ENCODE measurements at places on chromosomes 16 and 17.

- no peak for DNase-seq
These were observed 62.3 kb downstream of the ELAC2 start for GRCh38 chr17:12955521-12955920.

- no peak for DNase-seq
These were observed 168.4 kb upstream of the TBX2 start for GRCh38 chr17:61230972-61231820.

DNA sequence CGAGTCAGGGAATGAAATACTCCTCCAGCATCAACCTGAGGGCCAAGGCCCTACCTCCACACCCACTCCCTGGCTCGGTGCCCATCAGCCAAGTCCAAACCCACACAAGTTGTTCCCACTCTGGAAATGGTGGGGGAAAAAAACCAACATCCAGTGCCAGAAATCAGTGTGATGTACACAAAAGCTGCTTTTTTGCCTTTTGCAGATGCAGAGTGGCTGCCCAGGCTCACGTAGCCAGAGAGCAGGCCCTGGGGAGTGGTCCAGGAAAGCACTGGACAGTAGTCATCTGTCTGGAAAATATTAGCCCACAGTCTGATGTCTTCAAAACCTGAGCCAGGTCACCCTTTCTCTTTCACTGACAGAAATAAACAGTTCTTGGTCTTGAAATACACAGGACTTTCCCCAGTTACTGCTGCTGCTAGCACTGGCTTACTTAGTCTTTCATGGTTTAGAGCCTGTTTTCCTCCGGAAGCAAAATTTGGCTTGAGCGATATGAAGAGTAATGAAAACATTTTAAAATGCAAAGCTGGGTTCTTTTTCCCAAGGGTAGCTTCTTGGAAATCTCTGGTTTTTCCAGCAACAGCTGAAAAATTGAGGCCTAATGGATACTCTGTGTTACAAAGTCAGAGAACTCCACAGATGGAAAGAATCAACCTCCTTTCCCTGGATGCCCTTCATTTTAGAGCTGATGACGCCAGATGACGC is 18.2 kb upstream of the NOS2 start:
- no peak for DNase-seq

- no peak for DNase-seq
These were observed 14.3 kb downstream of the PIK3R5 start for GRCh38 chr17:8951206-8951605.

- no peak for DNase-seq
These were observed 2.3 kb upstream of the COL1A1 start for GRCh38 chr17:50203604-50204345.

GRCh38 chr17:42290577-42290976 is 2.3 kb downstream of the STAT5A start:
- DNase-seq, result no peak

- DNase-seq, result no peak
These were observed 45.5 kb downstream of the RBFOX1 start for GRCh38 chr16:7378024-7378695.

DNA sequence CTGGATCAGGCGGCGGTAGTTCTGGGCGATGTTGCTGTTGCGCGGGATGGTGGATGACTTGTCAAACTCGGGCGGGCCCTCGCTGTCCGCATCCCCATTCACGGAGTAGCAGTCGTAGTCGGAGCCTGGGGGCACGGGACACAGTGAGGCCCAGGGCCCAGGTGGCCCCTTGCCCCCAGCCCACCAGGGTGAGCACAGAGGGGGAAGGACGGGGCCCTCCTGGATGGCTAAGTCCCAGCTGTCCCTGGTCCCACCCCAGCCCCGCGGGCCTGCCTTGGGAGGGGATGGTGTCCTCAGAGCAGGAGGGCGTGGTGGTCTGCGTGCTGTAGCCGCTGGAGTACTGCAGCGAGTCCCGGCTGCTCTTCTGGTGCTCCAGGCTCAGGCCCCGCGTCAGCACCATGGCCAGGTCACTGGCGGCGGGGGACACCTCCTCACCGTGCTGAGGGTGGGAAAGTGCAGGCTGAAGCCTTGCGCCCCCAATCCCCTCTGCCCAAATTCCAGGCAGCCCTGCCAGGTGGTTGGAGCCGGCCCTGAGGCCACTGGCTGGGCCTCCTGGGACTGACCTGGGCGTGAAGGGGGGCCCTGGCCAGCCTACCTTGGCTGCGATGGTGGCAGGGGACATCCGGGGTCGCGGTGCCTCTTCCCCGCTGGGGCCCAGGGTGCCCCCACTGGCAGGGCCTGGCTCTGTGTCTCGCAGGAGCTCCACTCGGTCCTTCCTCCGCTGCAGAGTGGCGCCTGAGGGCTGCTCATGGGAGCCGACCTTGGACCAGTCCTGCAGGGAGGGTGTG is 18.2 kb downstream of the IL34 start:
- DNase-seq, result no peak

- no peak for DNase-seq
These were observed 28.7 kb downstream of the MPRIP start for GRCh38 chr17:17070931-17071330.

- peak; percentile 36 for DNase-seq
These were observed 90.6 kb upstream of the CDH5 start for GRCh38 chr16:66275775-66276428.

DNA sequence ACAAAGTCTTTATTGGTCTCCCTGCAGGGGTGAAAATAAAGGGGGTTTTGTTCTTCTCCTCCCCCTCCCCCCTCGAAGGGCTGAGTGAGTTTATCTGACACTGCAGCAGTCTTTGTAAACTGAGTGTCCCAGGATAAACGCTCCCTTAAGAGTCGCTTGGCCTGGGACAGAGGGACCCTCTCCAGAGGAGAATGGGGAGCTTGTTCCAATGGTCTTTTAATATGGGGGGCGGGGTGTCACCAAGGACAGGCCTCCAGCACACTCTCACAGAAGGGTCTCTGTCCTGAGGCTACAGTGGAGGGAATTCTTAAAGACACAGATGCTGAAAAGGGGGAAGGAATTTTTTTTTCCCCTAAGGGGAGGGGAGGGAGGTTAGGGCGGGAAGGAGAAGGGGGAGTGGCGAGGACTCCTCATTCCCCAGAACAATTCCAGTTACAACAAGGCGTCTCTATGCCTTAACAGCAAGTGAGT is 455.5 kb downstream of the SOX9 start:
- no peak for DNase-seq

GRCh38 chr16:6573577-6573976 is 759.1 kb upstream of the RBFOX1 start:
- no peak for DNase-seq

GRCh38 chr17:77771998-77772397 is 186.5 kb upstream of the TNRC6C start:
- DNase-seq, result no peak

DNA sequence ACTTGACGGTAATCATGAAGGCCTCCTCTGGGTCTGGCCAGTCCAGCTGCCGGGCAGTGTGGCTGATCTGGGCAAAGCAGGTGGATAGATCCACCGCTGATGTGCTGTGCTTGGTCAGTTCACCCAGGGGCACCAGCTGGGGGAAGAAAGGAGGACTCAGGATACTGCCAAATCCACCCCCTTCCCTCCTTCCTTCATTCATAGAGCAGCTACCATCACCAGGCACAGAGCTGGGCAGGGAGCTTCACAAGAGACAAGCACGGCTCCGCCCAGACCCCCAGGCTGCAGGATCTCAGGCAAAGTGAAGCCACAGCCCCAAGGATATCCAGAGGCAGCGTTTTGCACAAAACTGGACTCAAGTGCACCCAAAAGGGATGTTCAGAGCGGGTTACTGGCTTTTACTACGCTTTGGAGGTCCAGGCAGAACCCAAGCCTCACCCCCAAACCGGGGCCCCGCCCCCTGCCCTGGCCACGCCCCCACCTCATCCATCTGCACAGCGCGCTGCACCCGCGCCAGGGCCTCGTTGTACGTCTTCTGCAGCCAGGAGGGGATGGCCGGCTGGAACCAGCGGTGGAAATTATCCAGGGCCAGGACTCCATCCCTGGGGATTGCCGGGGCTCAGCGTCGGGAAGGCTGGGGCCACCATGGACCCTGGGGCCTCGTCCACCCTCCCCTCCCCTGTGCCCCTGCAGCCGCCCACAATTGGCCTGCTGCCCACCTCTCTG is 9.1 kb downstream of the UNC13D start:
- no peak for DNase-seq

- DNase-seq, result no peak
These were observed 2.2 kb downstream of the TOB1 start for GRCh38 chr17:50863931-50864330.

- DNase-seq, result no peak
These were observed 112.1 kb downstream of the IRX5 start for GRCh38 chr16:55042556-55043432.

GRCh38 chr17:51245535-51245934 is 14.3 kb downstream of the MBTD1 start:
- DNase-seq, result no peak

- no peak for DNase-seq
These were observed 2.4 kb downstream of the TMEM101 start for GRCh38 chr17:44012391-44012790.

- no peak for DNase-seq
These were observed 3.7 kb upstream of the SRCIN1 start for GRCh38 chr17:38609280-38610031.

- DNase-seq, result no peak
These were observed 18.3 kb upstream of the GNA13 start for GRCh38 chr17:65074778-65075250.

GRCh38 chr16:53518550-53519416 is 15.8 kb upstream of the AKTIP start:
- no peak for DNase-seq

DNA sequence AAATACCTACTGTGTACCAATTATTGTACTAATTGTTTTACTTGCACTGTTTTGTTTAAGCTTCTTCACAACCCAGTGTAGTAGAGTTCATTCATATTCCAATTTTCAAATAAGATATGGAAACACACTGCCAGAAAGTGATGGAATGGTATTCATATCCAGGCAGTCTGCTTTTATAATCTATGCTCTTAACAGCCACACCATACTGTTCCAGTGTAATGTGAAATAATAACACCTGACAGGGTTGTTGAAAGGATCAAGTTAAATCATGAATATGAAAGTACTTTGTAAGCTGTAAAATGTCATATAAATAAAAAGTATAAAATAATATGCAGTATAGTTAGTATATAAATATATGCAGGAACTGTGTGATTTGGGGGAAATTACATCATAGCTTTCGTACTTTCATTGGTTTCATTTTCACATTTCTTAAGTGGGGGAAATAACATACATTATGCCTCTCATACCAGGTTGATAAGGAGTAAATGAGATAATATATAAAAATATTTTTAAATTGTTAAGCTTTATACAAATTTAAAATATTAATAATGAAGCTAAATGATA is 230.8 kb downstream of the TANC2 start:
- DNase-seq, result no peak

DNA sequence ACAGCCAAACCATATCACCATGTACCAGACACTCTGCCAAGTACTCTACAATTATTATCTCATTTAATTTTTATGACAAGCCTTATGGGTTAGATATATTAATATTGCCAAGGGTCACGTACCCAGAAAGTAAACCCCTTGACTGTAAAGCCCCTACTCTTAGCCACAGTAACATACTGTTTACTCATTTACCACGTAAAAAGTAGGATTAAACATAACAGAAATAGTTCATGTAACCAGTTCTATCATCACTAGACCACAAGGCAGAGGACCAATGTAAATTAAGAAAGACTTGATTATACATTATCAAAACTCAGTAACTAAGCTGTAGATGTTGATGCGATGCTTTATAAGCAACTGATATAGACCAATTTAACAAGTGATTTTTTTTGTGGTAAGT is 101.5 kb upstream of the CNTNAP4 start:
- no peak for DNase-seq

DNA sequence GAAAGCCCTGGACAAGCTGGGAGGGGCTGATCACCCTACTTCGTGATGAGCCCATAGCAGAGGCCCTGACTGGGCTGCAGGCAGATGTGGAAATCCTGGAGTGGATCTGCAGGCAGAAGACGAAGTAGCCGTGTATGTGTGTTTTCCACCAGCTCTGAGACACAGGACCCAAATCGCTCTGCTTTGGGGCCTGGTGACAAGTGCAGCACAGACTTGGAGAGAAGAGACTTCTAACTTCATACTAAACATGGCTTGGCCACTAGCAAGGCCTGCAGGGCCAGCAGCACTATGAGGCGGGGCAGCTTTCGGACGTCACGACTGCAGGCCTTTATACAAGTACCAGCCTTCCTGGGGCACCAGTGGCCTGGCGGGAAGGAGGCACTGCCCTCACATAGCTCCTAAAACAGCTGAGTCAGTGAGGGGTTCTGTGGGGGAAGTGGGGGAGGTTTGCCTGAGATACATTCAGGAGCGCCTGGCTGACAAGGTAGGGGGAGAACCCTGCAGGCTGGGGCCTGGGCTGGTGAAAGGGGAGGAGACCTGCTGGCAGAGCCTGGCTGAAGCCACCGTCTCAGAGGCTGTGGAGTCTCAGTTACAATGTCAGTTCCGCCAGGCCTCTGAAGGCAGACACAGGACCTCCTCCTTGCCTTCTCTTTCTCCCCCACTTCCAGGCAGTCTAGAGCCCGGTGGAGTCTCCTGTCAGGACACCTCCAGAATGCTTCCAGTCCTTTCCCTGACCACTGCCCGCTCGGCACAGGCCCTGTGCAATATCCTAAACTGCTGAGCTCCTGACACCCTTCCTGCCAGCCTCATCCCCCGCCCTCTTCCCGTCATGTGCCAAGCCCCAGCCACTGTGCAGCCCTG is 73.4 kb downstream of the WSB1 start:
- no peak for DNase-seq

DNA sequence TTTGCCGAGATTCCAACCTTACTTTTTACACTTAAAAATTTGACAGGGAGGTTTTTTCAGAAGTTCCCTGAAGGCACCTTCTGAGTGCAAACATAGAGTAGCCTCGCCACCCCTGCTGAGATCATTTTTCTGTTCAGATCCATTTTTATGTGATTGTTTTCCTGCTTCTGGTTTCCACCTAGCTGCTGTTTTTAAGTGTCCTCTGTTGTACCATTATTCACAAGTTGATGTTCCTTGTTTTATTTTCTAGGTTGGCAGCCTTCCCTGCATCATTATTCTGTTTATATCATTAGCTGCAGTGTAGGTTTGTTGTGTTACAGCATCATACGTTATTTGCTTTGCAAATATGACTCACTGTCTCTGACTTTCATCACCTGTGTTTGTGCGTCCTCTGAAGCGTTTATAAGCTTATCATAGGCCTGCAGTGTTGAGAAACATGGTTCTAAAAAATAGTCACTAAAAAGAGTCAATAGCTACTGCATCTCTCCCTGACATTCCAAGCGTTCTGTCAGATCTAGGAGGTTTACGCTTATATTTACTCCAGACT is 116.9 kb upstream of the CLEC3A start:
- peak; percentile 75 for DNase-seq

- peak; percentile 6 for DNase-seq
These were observed 262.2 kb upstream of the PMFBP1 start for GRCh38 chr16:72434159-72434558.

DNA sequence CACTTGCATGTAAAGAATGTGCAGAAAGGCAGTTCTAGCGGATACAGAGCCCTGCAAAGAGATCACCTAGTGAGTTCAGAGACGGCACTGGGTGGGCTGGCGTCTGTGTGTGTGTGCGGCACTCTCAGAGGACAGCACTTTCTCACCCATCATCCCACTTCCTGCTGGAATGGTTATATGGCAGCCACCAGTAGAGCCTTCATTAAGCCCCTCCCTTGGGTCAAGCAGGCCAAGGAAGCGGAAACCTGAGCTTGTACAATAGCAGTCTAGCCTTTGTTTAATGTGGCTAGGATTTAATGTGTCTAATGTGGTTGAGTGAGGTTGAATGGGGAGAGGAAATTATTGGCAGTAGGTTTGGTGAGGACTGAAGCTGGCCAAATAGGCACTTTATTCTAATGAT is 88.3 kb upstream of the ELAC2 start:
- DNase-seq, result no peak
